ENCODE measurements at places on chromosomes 1 and 21. TPM values are rescaled to one million over a fixed set of nuclear protein-coding genes. Genes with fewer than 3 reads are reported as not detected.
A peak's percentile ranks its signal among the peaks of the same experiment; 100 is the strongest.

C8A gene
- not detected for total RNA-seq

GRCh38 chr1:77275194-77275593 is 6.6 kb upstream of the AK5 start:
- no peak for DNase-seq

DNA sequence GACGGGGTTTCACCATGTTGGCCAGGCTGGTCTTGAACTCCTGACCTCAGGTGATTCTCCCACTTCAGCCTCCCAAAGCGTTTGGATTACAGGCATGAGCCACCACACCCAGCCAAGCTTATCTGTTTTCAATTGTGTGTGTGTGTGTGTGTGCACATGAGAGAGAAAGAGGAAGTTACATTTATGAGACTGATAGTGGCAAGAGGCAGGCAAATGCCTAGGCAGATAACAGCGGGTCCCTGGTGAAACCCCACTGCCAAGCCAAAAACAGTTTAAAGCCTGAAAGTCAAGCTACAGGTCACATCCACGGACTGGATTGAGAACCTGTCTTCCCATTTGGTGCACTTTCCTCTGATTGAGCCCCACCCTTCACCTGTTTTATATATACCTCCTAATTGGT is 35.1 kb upstream of the IFNGR2 start:
- DNase-seq: no peak

CTBS gene
- 20.9 TPM for total RNA-seq

SLAMF6 gene
- total RNA-seq: not detected

DNA sequence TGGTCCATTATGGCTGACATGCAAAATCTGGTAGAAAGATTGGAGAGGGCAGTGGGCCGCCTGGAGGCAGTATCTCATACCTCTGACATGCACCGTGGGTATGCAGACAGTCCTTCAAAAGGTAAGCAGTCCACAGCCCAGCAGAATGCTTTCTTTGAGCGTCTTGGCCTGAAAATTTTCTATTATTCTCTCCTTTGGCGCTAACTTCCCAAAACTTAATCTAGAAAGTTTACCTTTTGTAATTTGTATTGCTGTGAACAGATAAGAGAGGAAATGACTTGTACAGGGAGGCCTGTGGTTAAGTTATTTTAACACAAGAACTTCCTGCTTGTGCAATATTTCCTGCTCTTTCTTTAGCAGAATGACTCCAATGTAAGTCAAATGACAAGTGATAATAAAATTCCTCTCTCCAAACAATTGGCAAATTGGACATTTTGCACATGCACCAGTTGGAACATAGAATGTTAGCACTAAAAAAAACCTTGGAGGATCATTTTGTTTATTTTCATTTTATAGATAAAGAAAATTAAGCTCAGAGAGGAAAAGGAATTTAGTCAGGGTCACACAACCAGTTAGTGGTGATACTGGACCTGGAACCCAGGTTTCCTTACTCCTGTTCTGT is 18.9 kb downstream of the CAP1 start:
- DNase-seq: peak; percentile 50

GRCh38 chr1:183137782-183138181 is 48.3 kb upstream of the LAMC2 start:
- peak; percentile 63 for DNase-seq

GRCh38 chr21:28635541-28635940 is 357.1 kb downstream of the LTN1 start:
- no peak for DNase-seq

CHIA gene
- total RNA-seq: not detected

TSSK3 gene
- 2.0 TPM for total RNA-seq

DNA sequence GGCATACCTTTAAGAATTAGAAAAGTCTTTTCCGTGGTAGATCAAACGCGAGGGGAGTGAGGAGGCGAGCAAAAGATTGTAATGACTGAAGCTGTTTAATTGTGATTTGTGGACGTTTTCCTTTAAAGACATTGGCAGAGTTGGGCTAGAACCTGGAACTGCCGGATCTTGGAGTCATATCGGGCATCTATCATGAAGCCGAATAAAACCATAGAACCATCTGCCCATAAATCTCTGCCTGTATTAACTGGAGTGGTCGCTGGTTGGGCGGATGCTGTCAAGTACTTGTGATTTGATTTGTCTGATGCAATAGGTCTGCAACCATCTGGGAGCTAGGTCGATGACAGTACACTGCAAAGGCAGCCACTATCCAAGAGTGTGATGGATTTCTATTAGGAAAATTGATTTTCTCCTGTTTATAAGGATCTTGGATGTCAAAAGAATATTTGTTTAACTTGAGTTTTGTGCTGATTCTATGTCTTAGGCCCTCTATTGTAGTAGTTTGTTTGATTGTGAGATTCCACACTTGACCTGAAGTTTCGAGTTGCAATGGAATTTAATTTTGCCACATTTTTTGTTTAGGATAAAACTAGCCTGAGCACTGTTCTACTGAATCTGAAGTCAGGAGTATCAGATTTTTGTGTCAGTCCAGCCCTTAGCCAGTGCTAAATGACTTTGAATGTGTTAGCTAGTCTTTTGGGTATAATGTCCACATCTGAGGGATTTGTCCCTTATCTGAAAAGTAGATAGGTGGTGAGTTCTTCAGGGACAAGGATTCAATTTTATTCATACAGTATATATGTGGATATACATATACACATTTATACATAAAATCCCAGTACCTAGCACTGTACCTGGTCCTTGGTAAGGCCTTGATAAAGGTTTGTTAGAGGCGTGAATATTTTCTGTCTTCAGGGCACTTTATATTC is 1.2 kb downstream of the SARS1 start:
- peak; percentile 87 for DNase-seq

RYR2 gene
- total RNA-seq: 4.0 TPM
